ENCODE measurements at places on chromosomes 11 and 22.

GRCh38 chr11:129724866-129725265 lies 90.8 kb upstream of the TMEM45B start:
- no peak for DNase-seq

GRCh38 chr22:41469218-41469851 lies 418 bp downstream of the ACO2 start:
- DNase-seq = no peak

- DNase-seq = peak; percentile 55
These were observed 1.6 kb downstream of the GSTP1 start for GRCh38 chr11:67584881-67585873.

GRCh38 chr11:60797846-60798630 lies 12.9 kb downstream of the MS4A10 start:
- DNase-seq = no peak

- no peak for DNase-seq
These were observed 35.6 kb upstream of the TMEM123 start for GRCh38 chr11:102488208-102488607.

GRCh38 chr22:24166811-24167210 lies 14.5 kb upstream of the SUSD2 start:
- DNase-seq = no peak

- no peak for DNase-seq
These were observed 494.6 kb upstream of the FAT3 start for GRCh38 chr11:91730057-91730456.

DNA sequence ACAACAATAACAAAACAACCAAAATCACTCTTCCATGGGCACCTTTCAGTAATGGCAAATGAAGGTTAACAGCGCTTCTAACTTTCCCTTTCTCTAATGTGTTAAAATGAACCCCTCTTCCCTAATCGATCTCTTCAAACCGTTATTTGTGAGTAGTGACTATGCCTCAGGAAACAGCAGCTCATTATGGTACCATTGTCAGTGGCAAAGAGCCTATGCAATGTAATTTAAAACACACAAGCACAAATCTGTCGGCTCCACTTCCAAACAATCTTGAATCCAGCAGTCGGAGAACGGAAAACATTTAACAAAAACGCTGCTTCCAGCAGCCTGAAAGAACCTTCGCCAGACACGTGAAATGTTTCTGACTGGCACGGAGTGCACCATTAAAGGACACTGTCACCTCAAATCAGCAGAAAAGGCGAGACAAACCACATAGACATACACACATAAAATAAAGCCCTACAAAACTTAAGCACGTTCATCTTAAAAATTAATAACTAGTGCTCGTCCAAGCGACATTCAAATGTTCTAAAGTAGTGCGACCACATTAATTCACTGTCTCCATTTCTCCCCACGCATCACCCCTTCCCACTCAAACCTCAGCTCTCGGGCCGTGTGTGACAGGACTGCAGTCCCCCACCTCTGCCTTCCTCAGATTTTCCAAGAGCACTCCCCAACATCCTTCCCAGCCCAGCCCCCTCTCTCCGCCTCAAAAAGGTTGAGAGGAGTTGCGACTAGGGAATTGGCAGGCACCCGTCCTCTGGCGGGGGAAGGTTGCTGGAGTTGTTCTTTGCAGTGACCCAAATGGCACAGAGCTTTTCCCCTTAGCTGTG lies 748 bp downstream of the RAB30 start:
- DNase-seq = peak; percentile 5

- no peak for DNase-seq
These were observed 470.5 kb upstream of the CADM1 start for GRCh38 chr11:115974703-115975102.

DNA sequence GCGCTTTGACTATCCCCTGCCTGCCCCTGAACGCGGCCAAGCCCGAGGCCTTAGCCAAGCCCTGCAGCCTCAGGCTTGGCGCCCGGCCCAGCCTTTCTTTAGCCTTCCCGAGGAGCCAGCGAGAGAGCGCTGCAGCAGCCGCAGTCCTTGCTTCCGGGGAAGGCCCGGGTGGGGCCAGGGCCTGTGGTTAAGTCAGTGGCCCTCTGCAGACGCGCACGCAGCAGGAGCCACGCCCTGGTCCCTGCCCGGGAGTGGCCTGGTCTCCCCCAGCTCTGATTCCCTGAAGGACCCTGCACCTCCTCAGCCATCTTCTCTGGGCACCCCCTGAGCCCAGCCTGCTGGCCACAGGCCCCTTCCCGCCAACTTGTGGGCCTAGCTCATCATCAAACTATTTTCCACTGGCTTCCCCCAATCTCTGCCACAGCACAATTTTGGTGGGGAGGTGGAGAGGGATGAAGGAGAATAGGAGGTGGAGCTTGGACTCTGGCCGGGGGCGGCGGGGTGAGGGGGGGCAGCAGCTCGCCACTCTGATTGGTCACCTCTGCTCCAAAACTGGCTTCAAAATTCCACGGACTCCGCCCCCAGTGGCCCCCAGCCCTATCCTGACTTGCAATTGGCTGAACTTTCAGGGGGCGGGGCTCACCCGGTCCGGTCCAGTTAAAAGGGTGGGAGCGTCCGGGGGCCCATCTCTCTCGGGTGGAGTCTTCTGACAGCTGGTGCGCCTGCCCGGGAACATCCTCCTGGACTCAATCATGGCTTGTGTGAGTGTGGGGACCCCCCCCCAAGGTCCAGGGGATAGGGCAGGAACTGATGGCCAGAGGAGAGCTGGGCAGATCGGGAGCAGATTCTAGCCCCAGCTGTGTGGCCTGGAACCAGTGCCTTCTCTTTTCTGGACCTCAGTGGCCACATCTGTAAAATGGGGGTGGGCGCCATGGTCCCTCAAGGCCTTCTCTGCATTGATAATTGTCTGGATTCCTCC lies at the start of gene LGALS1:
Gene LGALS1, plus strand, starts transcription at position 686 of the 979 bp plus-strand sequence. Its CDS starts 67 bp downstream, at position 753.
- no peak for DNase-seq

- DNase-seq = no peak
These were observed 12.2 kb downstream of the USP2 start for GRCh38 chr11:119369132-119369925.

DNA sequence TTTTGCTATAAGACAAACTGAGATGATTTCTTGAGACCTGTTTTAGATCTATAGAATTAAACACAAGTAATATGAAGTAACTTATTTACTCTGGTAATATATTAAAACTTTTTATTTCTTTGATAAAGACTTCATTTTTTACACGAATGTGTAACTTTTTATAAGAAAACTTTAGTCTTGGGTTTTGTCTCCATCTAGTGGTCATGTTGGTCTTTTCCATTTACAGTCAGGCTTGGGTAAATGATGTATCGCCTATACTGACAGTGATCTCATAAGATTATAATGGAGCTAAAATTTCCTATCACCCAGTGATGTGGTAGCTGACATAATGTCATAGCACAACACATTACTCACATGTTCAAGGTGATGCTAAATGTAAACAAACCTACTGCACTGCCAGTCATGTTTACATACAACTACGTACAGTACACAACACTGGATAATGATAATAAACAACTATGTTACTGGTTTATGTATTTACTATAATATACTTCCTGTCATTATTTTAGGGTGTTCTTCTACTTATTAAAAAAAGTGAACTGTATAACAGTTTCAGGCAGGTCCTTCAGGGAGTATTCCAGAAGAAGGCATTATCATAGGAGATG lies 7.5 kb upstream of the C11orf97 start:
- no peak for DNase-seq

GRCh38 chr11:45937916-45938315 lies 15.5 kb downstream of the LARGE2 start:
- no peak for DNase-seq

- DNase-seq = no peak
These were observed 44.1 kb downstream of the RBFOX2 start for GRCh38 chr22:35984183-35985175.

GRCh38 chr11:35967042-35967441 lies 23.2 kb downstream of the LDLRAD3 start:
- DNase-seq = no peak
